CD8-positive, alpha-beta T cell (primary cell): ENCODE measurements at places on chromosomes 6 and 20.

- no peak for DNase-seq
These were observed 234.7 kb downstream of the TAF4 start for GRCh38 chr20:61830991-61831390.

- no peak for DNase-seq
These were observed 32.0 kb upstream of the POPDC3 start for GRCh38 chr6:105211831-105212230.

DNA sequence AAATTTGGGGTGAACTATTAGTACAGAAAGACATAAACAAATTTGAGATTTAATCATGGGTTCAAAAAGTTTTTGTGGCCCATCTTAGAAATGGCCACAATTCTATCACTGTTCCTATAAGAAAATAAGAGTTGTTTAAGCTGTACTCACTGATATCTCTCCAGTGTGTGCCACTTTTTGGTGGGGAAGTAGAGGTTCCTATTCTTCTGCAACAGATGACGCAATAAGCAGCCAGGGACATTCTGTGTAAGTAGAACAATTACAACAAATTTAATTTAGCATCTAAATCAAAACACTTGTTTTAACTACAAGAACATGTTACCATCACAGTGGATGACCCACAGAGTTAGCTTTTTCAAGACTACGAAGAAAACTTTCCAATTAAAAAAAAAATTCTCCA is 9.9 kb downstream of the SERAC1 start:
- DNase-seq: no peak

DNA sequence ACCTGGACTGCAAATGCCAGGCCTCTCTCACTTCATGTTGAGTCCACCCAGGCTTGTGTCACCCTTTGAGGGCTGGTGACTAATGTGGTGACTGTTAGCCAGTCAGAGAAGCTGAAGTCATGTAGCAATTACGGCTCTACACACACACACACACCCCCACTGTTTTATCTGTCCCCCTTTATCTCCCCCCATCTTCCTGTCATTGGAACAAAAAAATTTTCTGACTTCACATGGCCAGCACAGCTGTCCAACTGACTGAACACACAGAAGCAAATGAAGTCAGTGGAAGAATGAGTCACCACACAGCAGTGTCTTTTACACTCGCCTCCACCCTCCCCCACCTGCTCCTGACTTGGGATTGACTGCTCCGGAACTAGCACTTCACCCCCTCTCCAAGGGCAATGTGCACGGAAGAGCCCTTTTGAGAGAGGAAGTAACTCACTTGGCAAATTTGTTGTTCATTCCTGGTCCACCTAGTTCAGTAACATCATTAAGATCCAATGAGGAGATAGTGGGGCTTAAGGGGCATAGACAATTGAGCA is 198.0 kb downstream of the RNF144B start:
- no peak for DNase-seq

DNA sequence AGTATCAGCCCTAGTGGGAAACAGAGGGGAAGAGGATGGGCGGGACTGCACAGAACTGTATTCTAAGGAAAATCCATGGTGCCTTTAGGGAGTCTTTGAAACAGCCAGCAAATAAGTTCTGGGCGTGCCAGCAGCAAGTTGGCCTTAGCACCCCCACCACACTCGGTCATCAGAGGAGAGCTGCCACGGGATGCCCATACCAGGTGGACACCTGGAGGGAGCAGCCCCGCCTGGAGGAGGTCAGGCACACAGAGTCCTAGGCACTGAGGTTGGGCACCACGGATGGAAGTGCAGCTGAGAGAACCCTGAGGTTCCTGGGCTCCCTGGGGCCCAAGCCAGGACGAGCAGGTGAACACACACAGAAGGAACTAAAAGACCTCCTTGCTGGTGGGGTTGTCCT is 180.8 kb upstream of the PROKR2 start:
- DNase-seq: no peak
